Stimulated activated CD4-positive, alpha-beta T cell treated with anti-CD3 and anti-CD28 coated beads, Interleukin-15, amount 100 ng/mL, for 48 hours (primary cell): ENCODE measurements at places on chromosomes 11 and 22.

- DNase-seq: no peak
These were observed 125.8 kb downstream of the DDX10 start for GRCh38 chr11:108790501-108791299.

GRCh38 chr11:36558571-36559413 is 9.0 kb upstream of the RAG1 start:
- no peak for DNase-seq

DNA sequence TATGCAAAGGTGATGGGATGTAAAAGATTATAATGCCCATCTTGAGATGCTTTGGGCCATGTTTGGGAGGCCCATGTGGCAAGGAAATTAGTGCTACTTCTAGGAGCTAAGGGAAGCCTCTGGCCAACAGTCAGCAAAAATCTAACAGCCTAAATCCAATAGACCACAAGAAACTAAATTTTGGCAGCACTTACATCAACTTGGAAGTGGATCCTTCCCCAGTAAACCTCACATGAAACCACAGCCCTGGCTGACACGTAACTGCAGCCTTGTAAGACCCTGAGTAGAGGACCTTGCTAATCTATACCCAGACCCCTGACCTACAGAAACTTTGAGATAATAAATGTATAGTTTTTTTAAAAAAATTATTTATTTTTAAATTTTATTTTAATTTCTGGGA is 13.1 kb upstream of the GRK3 start:
- no peak for DNase-seq

DNA sequence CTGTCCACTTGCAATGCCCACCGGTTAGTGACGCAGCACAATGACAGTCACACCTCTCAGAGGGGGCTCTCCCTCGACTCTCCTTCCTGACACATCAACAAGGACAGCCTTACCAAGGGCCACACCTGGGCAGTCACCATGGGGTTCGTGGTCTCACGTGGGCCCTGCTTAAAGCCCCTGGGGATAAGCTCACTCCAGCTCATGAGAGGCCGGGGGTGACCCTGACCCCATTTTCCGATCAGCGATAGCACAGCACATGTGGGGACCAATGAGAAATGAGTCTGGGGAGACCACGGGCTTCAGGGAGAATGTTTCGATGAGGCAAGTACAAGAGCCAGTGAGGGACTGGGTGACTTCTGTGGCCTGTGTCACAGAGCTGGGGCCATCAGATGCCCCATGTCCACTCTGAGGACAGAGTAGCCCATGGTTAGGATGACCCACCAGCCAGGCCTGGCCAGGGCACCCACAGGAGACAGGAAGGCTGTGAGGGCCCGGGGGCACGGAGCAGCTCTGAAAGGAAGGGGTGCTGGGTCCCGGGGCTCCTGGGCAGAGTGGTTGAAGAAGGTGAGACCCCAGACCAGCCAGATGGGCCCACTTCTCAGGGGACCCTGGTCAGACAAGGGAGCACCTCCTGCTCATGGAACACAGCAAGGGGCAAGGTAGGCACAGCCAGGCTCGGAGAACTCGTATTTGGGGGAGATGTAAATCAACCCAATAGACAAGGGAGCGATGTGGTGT is 128.8 kb downstream of the MED15 start:
- no peak for DNase-seq

- DNase-seq: no peak
These were observed 9.2 kb downstream of the LIN7C start for GRCh38 chr11:27497284-27497866.

- DNase-seq: no peak
These were observed 741 bp downstream of the CARS1 start for GRCh38 chr11:3056296-3057068.

DNA sequence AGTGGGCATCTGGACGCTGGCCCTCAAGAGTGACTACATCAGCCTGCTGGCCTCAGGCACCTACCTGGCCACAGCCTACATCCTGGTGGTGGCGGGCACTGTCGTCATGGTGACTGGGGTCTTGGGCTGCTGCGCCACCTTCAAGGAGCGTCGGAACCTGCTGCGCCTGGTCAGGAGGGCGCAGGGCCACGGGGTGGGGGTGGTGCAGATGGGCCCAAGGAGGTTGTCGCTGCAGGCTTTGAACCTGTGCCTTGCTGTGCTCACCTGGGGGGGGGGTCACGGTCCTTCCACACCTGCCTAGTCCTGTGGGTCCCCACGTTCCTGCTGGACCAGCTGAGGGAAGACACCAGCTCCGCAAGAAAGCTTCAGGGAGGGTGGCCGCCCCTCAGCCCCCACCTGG is 3.5 kb downstream of the CD151 start:
- DNase-seq: no peak

GRCh38 chr22:23067691-23068090 is 2.6 kb upstream of the GNAZ start:
- no peak for DNase-seq

DNA sequence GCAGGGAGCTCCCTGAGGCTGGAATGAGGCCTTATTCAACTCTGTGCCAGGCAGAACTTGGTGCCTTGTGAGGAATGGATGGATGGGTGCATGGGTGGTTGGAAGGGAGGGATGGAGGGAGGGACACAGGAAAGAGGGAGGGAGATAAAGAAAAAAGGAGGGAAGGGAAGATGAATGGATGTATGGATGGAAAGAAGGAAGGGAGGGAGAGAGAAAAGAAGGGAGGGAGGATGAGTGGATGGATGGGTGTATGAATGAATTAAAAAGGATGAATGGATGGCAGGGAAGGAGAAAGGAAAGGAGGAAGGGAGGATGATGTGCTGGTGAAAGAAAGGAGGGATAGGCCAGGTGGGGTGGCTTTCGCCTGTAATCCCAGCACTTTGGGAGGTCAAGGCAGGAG is 34.6 kb downstream of the KCNC1 start:
- no peak for DNase-seq

DNA sequence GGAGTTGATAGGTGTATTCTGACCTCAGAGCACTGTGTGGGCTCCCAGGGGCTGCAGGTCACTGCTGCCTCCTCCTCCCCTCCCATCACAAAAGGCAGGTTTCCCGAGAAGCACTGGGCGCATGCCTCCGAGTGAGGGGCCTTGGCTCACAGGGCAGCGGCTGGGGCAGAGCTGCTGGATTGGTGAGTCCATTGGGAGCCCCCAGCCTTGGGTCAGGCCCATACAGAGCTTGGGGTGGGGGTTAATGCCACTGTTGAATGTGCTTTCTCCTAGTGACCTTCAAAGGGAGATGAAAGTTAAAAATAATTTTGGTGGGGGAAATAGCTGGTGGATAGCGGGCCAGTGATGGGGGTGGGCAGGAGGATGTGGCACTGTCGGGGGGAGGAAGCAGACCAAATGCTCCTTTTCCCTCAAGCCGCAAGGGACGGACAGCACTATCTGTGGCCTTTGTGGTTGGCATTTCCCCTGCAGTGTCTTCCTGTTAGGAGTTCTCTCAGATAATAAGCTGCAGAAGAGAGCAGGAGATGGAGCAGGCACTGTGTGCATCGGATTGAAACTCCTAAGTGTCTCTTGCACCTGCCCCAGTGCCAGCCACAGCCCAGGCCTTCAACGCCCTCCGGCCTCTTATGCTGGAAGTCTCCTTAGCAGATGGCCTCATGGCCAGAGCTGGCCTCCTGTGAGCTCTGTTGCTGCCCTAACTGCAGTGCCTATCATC is 3.2 kb downstream of the TUBA8 start:
- no peak for DNase-seq

GRCh38 chr22:26939466-26939865 is 282.1 kb downstream of the MIAT start:
- no peak for DNase-seq

DNA sequence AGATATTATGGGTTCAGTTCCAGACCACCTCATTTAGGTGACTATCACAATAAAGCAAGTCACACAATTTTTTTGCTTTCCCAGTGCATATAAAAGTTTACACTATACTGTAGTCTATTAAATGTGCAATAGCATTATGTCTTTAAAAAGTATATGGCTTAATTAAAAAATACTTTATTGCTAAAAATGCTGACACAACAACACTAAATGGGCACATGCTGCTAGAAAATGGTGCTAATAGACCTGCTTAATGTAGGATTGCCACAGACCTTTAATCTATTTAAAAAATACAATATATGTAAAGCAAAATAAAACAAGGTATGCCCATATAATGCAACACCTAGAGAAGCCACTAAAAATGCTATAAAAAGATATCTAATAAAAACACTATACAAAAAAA is 27.1 kb upstream of the OR5AK2 start:
- no peak for DNase-seq

- DNase-seq: no peak
These were observed 404.6 kb upstream of the CNTN5 start for GRCh38 chr11:98616098-98616655.
